Astrocyte of the spinal cord (primary cell): ENCODE measurements at places on chromosomes 3 and 15.

GRCh38 chr3:15361494-15362214, 29.3 kb upstream of the SH3BP5 start:
- DNase-seq, result no peak

GRCh38 chr15:41573396-41573795, 14.4 kb downstream of the TYRO3 start:
- DNase-seq, result no peak

- no peak for DNase-seq
Measured at GRCh38 chr15:62121273-62122015, 43.6 kb downstream of the C2CD4B start.

GRCh38 chr3:148062590-148062989, 635.1 kb upstream of the AGTR1 start:
- no peak for DNase-seq

DNA sequence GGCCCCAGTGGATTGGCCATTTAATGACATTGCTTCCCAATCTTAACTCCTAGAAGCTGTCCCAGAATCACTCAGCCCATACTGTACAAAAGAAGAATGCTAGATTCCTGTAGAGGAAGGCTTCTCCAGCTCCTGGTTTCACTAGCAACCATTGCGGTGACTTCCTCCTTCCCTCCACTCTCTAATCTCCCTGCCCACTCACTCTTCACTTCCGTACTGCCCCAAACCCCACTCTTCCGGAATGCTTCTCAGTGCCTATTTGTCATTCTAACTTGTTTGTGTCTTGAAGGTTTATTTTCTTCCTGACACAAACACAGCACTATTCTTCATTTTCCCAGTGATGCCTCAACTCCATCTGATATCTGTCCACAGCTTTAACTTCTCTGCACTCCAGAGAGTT, 97.1 kb upstream of the SPATA16 start:
- DNase-seq, result no peak

- DNase-seq, result no peak
Measured at GRCh38 chr3:38610934-38611333, 38.6 kb downstream of the SCN5A start.
